ENCODE measurements at places on chromosomes 13 and 19.

GRCh38 chr13:100175803-100176182 is 86.9 kb downstream of the PCCA start:
- no peak for DNase-seq

- no peak for DNase-seq
These were observed 6.4 kb downstream of the MYO9B start for GRCh38 chr19:17081672-17082630.

DNA sequence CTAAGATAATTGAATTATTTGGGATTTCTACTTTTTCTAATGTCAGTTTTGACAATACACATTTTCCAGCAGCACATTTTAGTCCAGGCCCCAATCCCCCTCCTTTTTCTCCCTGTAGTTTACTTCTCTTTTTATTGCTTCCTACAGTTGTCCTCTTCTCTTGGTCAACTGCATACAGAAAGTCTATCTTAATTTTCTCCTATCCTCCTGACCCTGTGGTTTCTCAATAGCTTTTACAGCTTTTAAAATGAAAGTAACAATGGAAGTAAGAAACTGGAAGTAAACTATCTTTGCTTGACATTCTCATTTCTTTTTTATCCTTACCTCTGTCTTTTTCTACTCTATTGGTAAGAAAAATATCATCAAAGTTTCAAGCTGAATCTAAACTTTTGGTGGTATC is 106.5 kb upstream of the OXGR1 start:
- no peak for DNase-seq

- no peak for DNase-seq
These were observed 1.6 kb upstream of the TNNI3 start for GRCh38 chr19:55158848-55159749.

- DNase-seq = no peak
These were observed 5.1 kb upstream of the DHDH start for GRCh38 chr19:48928164-48929025.

- DNase-seq = no peak
These were observed 376.6 kb downstream of the PCDH9 start for GRCh38 chr13:66853564-66853963.

DNA sequence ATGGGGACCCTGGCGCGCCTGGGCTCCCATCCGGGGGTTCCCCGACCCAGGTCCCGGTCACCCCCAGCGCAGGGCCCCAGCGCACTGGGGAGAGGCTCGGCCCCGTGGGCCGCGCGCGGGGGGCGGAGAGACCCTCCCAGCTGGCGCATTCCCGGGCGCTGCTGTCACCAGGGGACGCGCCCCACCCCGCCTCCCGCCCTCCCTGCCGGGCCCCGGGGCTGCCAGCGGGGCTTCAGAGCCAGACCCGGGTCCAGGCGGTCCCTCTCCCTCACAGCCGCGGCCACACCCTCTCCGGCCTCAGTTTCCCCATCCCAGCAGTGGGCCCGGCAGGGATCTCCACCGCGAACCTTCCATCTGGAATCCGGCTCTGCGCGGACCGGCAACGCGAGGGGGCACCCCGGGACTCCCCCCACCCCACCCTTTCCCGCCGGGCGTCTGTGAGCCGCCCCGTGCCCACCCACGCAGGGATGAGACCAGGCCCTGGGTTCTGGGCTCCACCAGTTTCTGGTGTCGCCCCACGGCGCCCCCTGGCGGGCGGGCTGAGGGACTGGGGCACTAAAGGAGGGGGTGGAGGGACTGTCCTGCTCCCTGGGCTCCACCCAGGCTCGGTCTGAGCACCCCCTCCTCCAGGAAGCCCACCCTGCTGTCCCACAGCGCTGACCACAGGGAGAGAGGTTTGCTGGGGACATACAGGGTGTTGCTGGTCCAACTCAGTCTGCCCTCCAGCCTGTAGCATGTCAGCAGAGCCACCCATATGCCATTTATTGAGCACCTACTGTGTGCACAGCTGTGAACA is 878 bp upstream of the ADAMTSL5 start:
- DNase-seq = peak; percentile 81

- DNase-seq = no peak
These were observed 60.5 kb downstream of the PCCA start for GRCh38 chr13:100149389-100149788.

- DNase-seq = no peak
These were observed 29.7 kb downstream of the OLFM2 start for GRCh38 chr19:9906475-9907087.

GRCh38 chr13:39823063-39823713 is 167.7 kb downstream of the COG6 start:
- DNase-seq = no peak

DNA sequence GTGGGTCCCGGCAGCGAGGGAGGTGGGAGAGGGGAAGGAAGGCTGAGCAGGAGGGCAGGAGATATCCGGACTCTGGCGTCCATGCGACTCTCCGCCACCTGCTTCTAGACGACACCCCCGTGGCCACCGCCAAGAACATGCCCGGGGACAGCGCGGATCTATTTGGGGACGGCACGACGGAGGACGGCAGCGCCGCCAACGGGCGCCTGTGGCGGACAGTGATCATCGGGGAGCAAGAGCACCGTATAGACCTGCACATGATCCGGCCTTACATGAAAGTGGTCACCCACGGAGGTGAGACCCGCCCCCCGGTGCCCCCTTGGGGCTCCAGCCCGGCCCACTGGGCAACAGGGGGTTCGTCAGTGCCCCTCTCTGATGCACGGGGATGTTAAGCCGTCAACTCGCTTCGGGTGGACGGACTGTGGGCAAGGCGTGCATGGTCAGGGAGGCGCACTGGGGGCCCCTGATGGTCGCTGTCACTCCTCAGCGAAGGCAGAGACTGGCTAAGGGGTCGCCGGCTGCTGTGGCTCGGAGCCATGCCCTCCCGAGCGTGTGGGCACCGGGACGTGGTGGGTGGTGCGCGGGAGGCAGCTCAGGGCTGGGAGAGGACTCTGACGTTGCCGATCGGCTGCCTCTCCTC is 25.1 kb upstream of the NMRK2 start:
- no peak for DNase-seq

DNA sequence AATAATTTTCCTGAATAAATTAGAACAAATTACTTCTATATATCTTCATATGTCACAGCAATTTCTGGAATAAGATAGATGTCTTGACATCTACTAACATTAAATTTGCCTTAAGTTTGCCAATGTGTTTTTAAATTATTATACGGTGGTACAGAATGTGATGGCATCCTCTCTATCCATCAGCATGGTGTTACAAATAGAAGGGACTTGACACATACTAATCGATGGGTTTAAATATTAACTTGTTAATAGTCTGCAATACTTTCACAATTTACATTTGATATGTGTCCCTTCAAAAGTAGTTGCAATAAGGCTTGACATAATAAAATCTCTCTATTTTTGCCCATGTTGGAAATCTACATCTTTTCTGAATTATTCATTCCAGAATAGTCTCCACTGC is 65.1 kb upstream of the PRR20A start:
- DNase-seq = no peak

- peak; percentile 84 for DNase-seq
These were observed 5.6 kb downstream of the SNRPA start for GRCh38 chr19:40756502-40757110.

GRCh38 chr19:48396824-48397176 is 3.3 kb downstream of the GRIN2D start:
- no peak for DNase-seq

GRCh38 chr13:39577203-39577602 is 25.8 kb downstream of the LHFPL6 start:
- no peak for DNase-seq

DNA sequence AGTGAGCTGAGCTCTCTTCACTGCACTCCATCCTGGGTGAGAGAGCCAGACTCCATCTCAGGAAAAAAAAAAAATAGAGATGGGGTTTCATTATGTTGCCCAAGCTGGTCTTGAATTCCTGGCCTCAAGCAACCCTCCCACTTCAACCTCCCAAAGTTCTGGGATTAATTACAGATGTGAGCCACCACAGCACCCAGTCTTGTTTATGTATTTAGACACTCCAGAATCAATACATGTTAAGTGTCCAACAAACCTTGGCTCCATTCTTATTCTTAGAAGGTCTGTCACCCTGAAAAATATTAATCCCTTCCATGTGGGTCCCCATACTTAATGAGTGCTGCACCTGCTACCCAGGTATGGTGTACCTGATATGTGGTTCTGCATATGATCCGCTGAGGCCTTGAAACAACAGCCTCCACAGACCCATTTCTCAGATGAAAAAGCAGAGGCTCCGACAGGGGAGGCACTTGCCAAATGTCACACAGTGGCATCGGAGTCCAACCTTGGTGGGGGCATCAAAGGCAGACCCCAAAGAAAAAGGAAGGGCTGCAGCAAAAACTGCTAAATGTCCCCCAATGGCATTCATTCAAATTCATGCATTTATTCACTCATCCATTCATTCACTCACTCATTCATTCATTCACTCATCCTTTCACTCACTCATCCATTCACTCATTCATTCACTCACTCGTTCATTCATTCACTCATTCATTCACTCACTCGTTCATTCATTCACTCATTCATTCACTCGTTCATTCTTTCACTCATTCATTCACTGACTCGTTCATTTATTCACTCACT is 16.7 kb downstream of the TICAM1 start:
- no peak for DNase-seq

- no peak for DNase-seq
These were observed 61.1 kb downstream of the SERP2 start for GRCh38 chr13:44434766-44435141.

GRCh38 chr19:45677351-45678230 is 9.6 kb downstream of the GIPR start:
- DNase-seq = peak; percentile 93

DNA sequence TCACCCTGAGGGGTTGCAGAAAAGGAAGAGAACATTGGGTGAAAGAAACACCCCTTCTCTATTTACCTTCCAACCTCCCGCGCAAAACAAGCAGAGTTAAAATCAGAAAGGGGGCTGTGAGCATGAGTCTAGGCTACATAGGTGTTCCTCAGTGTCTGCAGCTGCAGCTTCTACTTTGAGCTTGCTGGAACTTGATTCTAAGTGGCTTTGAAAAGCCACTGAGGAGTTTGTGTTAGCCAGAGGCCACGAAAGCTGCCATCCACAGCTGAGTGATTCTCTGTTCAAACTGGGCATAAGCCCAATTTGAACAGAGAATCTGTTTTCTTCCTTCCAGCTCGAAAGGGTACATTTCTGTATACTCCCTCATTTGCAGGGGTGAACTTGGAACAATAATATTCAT is 343.9 kb downstream of the PCDH9 start:
- no peak for DNase-seq

DNA sequence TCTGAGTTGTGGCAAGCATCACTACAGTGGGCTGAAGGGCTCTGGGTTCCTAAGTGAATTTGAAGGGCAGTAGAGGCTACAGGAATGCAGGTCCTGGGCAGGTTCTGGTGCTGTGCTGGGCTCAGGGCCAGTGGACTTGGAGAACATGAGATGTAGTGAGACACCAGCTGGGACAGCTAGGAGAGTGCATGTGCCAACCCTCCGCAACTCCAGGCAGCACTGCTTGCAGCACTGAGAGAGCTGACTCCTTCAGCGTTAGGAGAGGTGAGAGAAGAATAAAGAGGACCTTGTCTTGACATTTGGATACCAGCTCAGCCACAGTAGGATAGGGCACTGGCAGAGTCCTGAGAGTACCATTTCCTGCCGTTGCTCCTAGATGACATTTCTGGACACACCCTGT is 739.9 kb upstream of the PRR20A start:
- DNase-seq = no peak

DNA sequence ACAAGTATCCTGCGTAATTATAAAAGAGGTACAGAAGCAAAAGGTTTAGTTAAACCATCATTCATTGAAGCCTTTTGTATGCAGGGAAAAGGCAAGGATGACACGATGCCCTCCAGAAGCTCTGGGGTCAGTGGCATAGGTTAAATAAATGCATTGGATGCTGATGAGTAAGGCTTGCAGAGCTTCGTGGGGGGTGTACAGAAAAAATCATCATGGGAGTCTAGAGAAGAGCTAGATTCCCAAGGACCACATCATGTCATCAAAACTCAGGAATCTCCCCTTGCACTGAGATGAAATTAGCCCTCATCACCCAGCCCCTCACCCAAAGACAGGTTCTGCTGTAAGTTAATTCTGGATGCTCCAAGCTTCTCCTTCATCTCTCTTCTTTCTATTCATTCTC is 8.3 kb downstream of the FPR1 start:
- DNase-seq = no peak

DNA sequence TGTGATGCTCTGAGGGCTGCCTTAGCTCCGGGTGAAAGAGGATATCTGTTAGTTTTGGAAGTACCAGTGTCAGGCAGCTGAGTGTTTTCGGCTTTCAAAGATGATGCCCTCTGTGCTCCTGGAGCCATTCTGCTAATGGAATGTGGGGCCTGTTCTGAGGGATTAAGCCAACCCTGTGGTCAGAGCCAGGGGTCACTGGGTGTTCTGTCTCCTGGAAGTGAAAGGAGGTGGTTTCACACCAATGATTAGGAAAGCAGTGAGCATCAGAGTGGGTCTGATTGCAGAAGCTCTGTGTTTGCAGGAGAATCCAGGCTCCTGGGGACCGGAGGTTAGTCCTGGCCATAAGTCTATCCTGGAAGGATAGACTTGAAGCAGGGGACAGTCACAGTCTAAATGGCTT is 94.6 kb downstream of the UQCRFS1 start:
- DNase-seq = no peak
